ENCODE measurements at places on chromosomes 3 and 15. TPM values are rescaled to one million over a fixed set of nuclear protein-coding genes. Genes with fewer than 3 reads are reported as not detected.
A peak's percentile ranks its signal among the peaks of the same experiment; 100 is the strongest.

DNA sequence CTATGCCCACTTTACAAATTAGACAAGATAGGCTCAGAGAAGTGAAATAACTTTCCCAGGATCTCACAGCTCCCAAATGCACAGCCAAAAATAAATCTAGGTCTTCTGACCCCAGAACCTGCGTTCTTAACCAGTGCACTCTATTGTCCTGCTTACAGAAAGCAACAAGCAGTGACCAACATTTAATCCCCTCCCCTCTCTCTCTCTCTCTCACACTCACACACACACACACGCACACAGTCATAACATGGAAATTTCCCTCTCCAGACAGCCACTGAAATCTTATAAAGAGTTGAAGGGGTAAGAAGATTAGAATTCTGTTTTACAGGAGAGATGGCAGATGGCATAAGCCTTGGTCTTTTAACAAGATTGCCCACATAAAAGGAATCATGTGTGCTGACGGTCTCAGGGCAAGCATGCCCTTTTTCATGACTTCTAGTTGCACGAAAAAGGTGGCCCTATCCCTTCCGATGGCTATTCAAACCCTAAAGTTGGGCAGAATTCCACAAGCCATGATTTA lies 29.4 kb downstream of the EOGT start:
- no peak overlapping the region for H3K4me3 ChIP-seq
- no peak overlapping the region for H3K27ac ChIP-seq
- no peaks in the 10 kb centered on the region for H3K36me3 ChIP-seq

- H3K4me3 ChIP-seq: no peak overlapping the region
- no peaks in the 10 kb centered on the region for H3K27me3 ChIP-seq
- no peak for DNase-seq
Measured at GRCh38 chr3:119765239-119765638, 16.7 kb upstream of the NR1I2 start.

DNA sequence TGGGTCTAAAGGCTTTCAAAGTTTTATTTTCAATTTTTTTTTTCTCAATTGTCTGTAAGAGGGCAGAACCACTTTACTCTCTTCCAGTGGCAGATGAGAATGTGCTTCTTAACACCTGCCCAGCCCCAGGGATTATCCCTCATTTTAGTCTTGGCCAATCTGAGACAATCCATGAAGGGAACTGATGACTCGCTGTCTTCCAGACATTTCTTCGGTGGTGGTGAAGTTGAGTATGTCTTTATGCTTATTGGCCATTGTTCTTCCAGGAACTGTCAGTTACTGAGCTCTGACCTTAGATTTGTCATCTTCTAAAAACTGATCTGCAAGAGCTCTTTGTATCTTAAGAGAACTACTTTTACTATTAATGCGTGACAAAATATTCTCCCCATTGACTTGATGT lies 139.5 kb downstream of the TJP1 start:
- no peaks in the 10 kb centered on the region for H3K27me3 ChIP-seq
- no peaks in the 10 kb centered on the region for H3K36me3 ChIP-seq
- H3K4me3 ChIP-seq: no peak overlapping the region
- H3K4me1 ChIP-seq: no peaks in the 10 kb centered on the region
- H3K27ac ChIP-seq: no peak overlapping the region

- H3K4me3 ChIP-seq: no peak overlapping the region
- H3K36me3 ChIP-seq: no peaks in the 10 kb centered on the region
- no peak for DNase-seq
Measured at GRCh38 chr3:143849854-143850549, 1.7 kb upstream of the SLC9A9 start.

GRCh38 chr15:78726870-78727551 lies 84.3 kb downstream of the ADAMTS7 start:
- no peak overlapping the region for H3K27ac ChIP-seq
- DNase-seq: no peak
- no peaks in the 10 kb centered on the region for H3K4me1 ChIP-seq
- H3K36me3 ChIP-seq: no peaks in the 10 kb centered on the region

DNA sequence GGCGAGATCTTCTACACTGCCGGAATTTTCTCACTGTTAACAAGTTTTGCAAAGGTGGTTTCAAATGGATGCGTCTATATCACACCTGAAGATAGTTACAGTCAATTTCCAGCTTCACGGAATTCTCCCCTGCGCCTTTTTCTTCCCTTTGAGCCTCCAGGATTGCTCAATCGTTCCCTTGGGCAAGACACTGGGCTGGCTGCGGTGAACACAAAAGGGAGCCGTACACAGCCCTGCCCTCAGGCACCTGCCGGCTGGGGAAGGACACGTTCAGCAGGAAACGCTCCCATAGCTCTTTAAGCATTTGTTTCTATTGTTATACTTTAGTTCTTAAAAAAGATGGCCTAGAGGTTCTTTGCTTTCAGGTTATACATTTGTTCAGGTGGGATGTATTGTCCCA lies 85.7 kb downstream of the C3orf70 start:
- H3K27me3 ChIP-seq: no peaks in the 10 kb centered on the region
- H3K27ac ChIP-seq: no peak overlapping the region
- H3K4me3 ChIP-seq: no peak overlapping the region
- DNase-seq: no peak

DNA sequence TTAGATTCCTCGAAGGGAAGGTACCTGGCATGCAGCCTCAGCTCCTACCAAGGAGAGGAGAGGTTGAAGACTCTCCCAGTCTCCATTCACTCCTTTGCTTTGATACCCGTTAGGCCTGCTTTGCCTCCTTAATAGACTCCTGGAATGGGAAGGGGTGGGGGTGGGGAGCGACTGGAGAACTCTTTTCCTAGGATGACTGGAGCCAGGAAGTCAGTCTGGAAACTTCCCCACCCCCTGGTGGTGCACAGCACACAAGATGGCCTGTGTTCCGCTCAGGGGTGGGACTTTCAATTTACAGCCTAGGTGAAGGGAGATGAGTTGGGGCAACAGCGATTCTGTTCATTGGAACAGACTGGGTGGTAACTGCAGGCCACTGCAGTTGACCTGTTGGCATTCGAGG lies 21.4 kb upstream of the CELF6 start:
- no peak overlapping the region for H3K4me3 ChIP-seq
- H3K27ac ChIP-seq: no peak overlapping the region
- H3K4me1 ChIP-seq: no peaks in the 10 kb centered on the region

- no peaks in the 10 kb centered on the region for H3K36me3 ChIP-seq
- H3K4me3 ChIP-seq: no peak overlapping the region
- H3K27me3 ChIP-seq: no peaks in the 10 kb centered on the region
- no peak overlapping the region for H3K27ac ChIP-seq
- DNase-seq: no peak
Measured at GRCh38 chr15:83692746-83693581, 39.0 kb downstream of the ADAMTSL3 start.

GRCh38 chr3:148186881-148187280 lies 510.8 kb upstream of the AGTR1 start:
- DNase-seq: no peak
- H3K36me3 ChIP-seq: no peaks in the 10 kb centered on the region
- no peak overlapping the region for H3K27ac ChIP-seq
- H3K27me3 ChIP-seq: no peaks in the 10 kb centered on the region
- no peaks in the 10 kb centered on the region for H3K4me1 ChIP-seq
- H3K4me3 ChIP-seq: no peak overlapping the region

DNA sequence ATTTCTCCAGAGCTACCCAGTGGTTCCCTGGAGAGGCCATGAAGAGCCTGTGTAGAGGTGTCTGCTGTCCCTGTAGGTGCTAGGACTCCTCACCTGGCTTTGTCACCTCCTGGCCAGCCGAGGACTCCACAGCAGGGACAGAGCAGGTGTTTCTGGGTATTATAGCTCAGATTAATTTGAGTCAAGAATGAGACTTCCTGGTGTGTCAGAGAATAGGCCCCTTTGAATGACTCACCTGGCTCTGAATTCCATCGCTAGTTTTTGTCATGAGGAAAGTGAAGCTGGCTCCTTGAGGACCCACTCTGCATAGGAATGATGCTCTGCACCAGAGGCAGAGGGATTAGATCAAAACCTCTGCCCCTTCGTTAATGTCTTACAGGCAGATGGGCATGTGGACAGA lies 167.5 kb upstream of the TOPAZ1 start:
- DNase-seq: no peak
- no peak overlapping the region for H3K27ac ChIP-seq
- H3K4me1 ChIP-seq: no peaks in the 10 kb centered on the region
- no peaks in the 10 kb centered on the region for H3K27me3 ChIP-seq
- no peak overlapping the region for H3K4me3 ChIP-seq

DNA sequence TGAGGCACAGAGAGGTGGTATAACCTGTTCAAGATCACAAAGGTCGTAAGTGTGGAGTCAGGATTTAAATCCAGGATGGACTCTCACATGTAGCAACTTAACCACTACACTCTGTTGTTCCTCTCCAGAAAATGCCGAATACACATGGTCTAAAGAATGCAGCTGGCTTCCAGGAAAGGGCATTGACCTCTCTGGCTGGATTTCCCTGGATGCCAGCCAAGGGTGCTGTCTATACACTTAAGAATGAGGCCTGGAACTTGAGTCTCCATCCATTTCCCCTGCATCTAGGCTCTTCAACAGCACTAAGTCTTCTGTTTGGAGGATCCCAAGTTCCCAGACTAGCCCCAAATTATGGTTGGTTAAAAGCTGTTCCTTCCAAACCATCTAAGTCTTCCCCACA lies 60.5 kb downstream of the CERS3 start:
- H3K4me3 ChIP-seq: no peak overlapping the region
- no peaks in the 10 kb centered on the region for H3K4me1 ChIP-seq

DNA sequence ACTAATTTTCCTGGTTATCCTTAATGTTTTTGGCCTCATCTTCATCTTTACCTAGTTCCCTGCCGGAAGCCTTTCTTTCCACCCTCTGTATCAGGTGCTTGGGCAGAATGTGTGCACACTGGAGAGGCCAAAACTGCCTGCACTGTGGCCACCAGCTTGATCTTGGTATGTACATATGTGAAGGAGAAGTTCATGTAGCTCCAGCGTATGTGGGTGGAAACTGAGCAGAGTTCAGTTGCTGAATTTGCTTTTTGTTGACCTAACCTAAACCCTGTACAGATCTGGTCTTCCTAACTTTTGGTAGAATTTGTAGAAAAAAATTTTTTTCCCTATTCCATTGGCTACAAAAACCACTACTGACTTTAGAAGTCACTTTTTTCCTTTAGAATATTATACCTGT lies 65.9 kb upstream of the IGSF10 start:
- no peaks in the 10 kb centered on the region for H3K27me3 ChIP-seq
- H3K4me1 ChIP-seq: peaks cover 2% of the 10 kb centered on the region
- H3K4me3 ChIP-seq: no peak overlapping the region

DNA sequence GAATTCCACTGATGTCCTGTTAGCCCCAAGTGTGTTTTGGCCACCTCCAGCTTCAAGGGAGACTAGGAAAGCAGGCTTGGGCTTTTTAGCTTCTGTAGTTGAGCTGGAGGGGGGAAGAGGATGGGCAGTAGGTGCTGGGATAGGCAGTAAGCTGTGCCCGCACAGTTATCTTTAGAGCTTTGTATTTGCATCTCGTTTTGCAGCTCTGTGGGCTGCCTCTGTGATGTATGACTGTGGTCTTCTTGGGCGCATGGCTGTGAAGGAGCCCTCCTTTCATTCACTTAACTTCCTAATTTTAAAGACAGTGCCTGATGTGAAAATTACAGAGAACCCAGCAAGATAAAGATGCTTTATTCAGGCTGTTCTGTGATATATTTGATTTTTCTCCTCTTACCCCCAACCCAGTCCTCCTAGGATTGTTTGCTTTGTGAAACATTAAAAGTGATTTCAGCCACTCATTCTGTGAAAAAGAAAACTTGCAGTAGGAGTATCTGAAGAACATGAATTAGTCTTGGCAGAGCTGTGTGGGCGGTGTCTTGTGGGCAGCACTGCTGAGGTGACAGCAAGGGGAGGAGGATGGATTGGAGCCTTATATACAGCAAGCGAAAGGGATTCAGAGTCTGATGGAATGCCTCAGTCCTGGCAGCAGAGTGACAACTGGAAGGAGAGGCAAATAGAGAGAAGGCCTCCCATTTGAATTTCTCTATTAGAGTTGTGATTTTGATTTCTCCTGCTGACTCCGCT lies 74.3 kb downstream of the LARS2 start:
- no peak for DNase-seq
- H3K36me3 ChIP-seq: no peaks in the 10 kb centered on the region
- no peaks in the 10 kb centered on the region for H3K4me1 ChIP-seq
- no peak overlapping the region for H3K4me3 ChIP-seq
- no peaks in the 10 kb centered on the region for H3K27me3 ChIP-seq
- H3K27ac ChIP-seq: no peak overlapping the region

- no peak overlapping the region for H3K4me3 ChIP-seq
- peaks cover 12% of the 10 kb centered on the region for H3K4me1 ChIP-seq
- H3K27me3 ChIP-seq: no peaks in the 10 kb centered on the region
- no peak overlapping the region for H3K27ac ChIP-seq
- no peak for DNase-seq
- H3K36me3 ChIP-seq: no peaks in the 10 kb centered on the region
Measured at GRCh38 chr3:65785065-65785645, 253.6 kb downstream of the MAGI1 start.

- no peak overlapping the region for H3K27ac ChIP-seq
- H3K4me3 ChIP-seq: no peak overlapping the region
- H3K4me1 ChIP-seq: no peaks in the 10 kb centered on the region
- no peak for DNase-seq
Measured at GRCh38 chr15:94653071-94653470, 421.7 kb downstream of the MCTP2 start.

GRCh38 chr3:9623148-9623547 lies 26.2 kb upstream of the MTMR14 start:
- no peaks in the 10 kb centered on the region for H3K4me1 ChIP-seq
- no peak for DNase-seq
- H3K27ac ChIP-seq: no peak overlapping the region

DNA sequence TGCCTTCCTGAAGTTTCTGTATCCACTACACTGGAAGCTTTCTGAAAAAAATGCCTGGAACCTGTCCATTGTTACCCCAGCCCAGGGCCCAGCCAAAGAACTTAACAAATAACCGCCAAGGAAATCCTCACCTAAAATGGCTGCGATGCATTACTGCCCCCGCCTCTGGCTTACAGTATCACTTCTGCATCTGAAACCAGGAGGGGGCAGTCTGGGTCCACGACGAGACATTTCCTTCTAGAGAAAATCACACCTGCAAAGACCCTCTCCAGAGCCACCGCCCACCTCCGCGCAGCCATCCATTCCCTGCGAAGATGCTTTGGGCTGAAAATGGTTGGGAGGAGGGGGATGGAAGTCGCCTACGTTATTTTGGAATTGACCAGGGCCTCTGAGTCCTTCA lies 22.4 kb upstream of the CELF6 start:
- no peak overlapping the region for H3K4me3 ChIP-seq
- H3K36me3 ChIP-seq: no peaks in the 10 kb centered on the region
- no peaks in the 10 kb centered on the region for H3K4me1 ChIP-seq
- H3K27me3 ChIP-seq: no peaks in the 10 kb centered on the region
- H3K27ac ChIP-seq: no peak overlapping the region
- no peak for DNase-seq

- H3K4me3 ChIP-seq: no peak overlapping the region
- H3K4me1 ChIP-seq: peaks cover 23% of the 10 kb centered on the region
- peak overlapping the region; percentile 80 for H3K27ac ChIP-seq
- DNase-seq: peak; percentile 65
- H3K27me3 ChIP-seq: no peaks in the 10 kb centered on the region
Measured at GRCh38 chr3:184691397-184692231, 20.2 kb downstream of the MAGEF1 start.

- H3K27ac ChIP-seq: peak overlapping the region; percentile 61
- peak; percentile 89 for DNase-seq
- no peaks in the 10 kb centered on the region for H3K36me3 ChIP-seq
Measured at GRCh38 chr3:50365080-50365841, 5.9 kb upstream of the TMEM115 start.

Gene TP63
- 0.25 TPM for total RNA-seq

Gene WDR49
- total RNA-seq: 1.4 TPM

Gene THUMPD3
- 16.9 TPM for total RNA-seq

Gene TMEM108
- total RNA-seq: 0.46 TPM

Gene SEMA7A
- total RNA-seq: 10.1 TPM

Gene BTBD1
- total RNA-seq: 44.4 TPM

Gene ZBBX
- 1.3 TPM for total RNA-seq

Gene DYNLT2B
- total RNA-seq: 11.3 TPM

Gene CNBP
- 467 TPM for total RNA-seq

Gene CYP19A1
- 1.1 TPM for total RNA-seq
